ENCODE measurements at places on chromosomes 5 and 9. TPM values are rescaled to one million over a fixed set of nuclear protein-coding genes. Genes with fewer than 3 reads are reported as not detected.
A peak's percentile ranks its signal among the peaks of the same experiment; 100 is the strongest.

GRCh38 chr5:31990081-31990650 lies 184.0 kb downstream of the GOLPH3 start:
- peak; percentile 9 for DNase-seq

CDC20B gene
- polyA plus RNA-seq, result not detected

- DNase-seq, result no peak
Observed at GRCh38 chr9:21709464-21710058, 92.9 kb upstream of the MTAP start.

DNA sequence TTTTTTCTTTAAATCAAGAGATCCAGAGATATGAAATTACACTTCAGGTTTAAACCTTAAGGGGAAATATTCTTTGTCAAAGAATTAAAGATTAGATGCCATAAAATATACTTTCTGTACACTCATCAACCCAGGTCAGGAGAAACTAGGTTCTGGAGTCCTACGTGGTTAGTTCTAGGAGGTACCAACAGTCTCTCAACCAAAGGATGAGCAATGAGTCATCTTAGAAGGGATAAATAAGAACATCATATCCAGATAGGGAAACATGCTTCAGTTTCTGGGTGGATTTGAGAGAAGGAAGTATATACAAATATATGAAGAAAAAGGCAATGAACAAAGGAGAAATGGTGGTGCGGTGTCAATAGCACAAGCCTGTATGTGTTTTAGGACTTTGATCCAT lies 98.2 kb downstream of the CSNK1G3 start:
- DNase-seq, result no peak

DNA sequence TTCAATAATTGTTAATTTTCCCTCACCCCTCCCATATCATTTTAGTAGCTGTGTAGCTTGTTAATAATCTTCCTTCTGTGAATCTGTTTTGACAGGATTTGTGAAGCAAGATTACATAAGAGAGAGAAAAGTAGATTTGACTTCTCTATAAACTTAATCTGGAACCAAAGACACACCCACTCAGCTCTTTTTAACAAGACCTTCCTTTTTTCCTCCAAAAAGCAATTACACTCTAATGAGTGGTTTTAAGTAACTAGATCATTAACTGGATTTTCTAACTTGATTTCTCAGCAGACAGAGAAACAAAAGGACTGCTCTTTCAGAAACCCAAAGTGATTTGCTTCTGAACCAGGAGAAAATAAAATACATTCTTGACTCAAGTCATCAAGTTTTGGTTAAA lies 21.9 kb downstream of the RFK start:
- no peak for DNase-seq

- no peak for DNase-seq
Observed at GRCh38 chr9:133732639-133733408, 5.3 kb downstream of the SARDH start.

- DNase-seq, result no peak
Observed at GRCh38 chr5:117547192-117547591, 972.6 kb upstream of the SEMA6A start.

DNA sequence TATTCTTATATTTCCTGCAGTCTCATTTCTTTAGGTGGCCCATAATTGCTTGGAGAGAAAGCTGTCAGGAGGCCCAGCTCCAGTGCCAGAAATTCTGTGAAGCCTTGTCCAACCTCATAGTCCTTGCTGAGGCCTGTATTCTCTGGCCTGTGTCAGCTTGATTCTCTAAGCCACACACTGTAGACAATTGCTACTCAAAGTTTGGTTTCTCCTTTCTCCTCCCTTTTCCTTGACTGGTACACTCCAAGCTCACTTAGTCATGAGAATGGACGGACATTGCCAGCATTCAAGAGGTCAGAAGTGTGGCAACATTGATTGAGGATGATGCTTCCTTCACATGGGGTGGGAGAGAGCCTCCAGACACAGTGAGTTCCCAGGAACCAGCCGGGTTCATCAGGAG lies 71.3 kb upstream of the CXCL14 start:
- DNase-seq, result no peak

- no peak for DNase-seq
Observed at GRCh38 chr9:125534971-125535701, 171.9 kb downstream of the MAPKAP1 start.

DNA sequence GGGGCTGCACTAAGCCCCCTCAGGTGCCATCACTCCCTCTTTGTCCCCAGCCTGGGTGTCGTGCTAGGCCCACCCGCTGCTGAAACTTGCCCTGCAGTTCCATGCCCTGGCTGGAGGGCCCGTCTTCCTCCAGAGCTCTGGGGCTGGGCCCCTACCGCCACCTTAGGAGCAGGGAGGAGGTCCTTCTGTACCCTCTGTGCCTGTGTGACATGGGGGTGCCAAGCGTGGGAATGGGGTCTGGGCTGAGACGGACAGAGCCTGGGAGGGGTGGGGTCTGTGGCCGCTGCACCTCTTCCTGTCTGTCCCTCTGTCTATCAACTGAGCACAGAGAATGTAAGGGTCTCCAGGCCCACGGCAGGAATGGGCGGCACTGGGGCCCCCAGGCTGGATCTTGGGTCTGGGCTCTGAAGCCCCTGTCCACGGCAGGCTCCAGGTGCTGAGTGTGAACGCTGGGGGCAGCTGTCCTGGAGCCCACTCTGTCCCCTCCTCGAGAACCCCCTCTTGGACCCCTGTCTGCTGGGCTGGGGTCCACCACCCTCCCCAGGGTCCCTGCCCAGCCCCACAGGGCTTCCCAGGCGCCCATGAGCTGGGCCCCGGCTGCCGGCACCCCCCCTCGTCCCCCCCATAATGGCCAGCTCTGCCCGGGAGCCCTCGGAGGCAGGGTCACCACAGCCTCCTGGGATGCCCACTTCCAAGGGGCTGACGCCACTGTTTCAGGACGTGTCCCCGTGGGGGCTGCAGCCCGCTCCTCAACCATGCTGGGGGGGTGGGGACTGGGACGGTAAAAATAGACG lies 15.8 kb upstream of the NRARP start:
- no peak for DNase-seq

DNA sequence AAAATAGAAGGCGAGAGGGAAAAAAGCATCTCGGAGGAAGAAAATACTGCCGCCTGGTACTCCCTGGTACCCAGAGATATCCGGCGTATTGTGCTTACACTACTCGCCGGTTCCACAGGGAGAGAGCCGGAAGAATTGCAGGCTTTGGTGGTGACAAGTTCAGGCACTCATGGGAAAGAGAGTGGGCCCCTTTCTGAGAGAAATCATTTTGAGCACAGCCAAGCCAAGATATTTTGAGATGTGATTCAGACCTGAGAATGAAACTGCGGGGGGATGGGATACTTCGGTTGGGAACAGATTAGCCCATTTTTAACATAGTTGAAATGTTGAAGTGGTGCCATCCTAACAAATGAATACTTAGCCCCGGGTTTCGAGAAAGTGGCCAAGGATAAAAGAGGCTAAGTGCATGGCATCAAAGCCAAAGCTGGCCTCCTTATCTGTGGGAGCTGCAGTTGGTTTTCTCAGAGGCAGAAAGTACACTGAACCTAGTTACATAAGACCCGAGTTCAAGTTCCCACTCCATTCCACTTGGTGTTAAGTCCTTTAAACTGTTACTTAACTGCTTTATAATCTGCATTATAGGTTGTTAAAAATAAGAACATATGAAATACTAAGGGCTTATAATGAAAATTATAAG lies 62.7 kb downstream of the SLC1A3 start:
- DNase-seq, result no peak

GRCh38 chr5:1753490-1753889 lies 46.1 kb downstream of the MRPL36 start:
- no peak for DNase-seq

GRCh38 chr5:94715768-94716167 lies 97.3 kb downstream of the SLF1 start:
- no peak for DNase-seq

GRCh38 chr9:70435948-70436347 lies 21.5 kb upstream of the KLF9 start:
- DNase-seq, result no peak

GRCh38 chr5:151204051-151204450 lies 19.8 kb downstream of the CCDC69 start:
- DNase-seq, result no peak

FCN1 gene
- not detected for polyA plus RNA-seq

PCDHB8 gene
- 0.17 TPM for polyA plus RNA-seq

DNA sequence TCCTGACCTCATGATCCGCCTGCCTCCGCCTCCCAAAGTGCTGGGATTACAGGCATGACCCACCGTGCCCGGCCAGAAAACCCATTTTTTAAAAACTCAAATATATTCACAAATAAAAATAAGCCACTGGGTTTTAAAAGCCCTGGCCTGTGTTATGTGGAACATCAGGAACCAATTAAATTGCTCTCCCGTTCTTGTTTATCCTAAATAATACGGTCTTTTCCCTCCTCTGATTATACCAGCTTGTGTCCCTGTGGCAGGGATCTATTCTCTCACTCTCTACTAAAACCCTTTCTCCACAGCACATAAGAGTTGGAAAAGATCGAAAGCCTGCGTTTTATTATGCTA lies 30.1 kb upstream of the LPAR1 start:
- no peak for DNase-seq

DNA sequence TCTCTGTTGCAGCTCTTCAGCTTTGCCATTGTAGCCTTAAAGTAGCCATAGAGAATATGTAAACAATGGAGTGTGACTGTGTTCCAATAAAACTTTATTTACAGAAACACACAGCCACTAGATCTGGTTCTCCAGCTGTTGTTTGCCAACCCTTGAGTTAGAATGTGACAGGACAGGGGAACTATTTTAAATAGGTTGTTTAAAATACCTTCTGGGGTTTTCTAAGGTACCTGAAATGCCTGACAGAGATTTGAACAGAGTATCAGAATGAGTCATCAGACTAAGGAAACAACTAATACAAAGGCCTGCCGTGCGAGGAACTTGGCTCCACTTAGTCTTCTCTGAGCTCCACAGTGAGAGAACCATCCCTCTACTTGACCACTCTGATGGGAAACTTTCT lies 85.4 kb downstream of the HSD17B4 start:
- DNase-seq, result no peak

DNA sequence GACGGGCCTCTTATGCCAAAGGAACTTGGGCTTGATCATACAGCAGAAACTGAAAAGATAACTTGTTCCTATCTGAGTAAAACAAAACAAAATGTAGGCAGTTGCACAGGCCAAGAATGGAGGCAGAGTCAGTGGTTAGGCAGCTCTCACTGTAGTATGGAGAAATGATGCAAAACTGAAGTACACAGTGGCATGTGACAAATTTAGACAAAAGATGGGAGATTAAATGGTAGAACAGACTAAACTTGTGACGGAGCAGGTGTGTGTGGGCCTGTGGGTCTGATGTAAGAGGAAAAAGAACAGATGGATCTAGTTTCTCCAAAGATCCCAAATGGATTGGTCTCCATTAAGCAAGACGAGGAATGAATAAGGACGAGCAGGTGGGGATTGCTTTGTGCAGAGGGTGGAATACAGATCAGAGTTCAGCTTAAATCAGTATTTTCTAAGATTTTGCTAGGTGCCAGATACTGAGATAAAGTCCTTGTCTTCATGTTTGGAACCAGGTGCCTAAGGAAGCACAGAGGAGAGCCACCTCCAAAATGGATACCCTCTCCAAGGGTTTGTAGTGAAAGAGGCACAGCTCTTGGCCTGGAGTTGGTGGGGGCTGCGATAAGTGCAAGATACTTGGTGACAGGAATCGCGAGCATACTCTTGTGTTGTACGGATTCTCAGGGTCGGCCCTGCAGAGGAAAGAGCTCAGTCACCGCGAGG lies 722 bp upstream of the DCP2 start:
- DNase-seq, result no peak

MYOT gene
- not detected for polyA plus RNA-seq

DNA sequence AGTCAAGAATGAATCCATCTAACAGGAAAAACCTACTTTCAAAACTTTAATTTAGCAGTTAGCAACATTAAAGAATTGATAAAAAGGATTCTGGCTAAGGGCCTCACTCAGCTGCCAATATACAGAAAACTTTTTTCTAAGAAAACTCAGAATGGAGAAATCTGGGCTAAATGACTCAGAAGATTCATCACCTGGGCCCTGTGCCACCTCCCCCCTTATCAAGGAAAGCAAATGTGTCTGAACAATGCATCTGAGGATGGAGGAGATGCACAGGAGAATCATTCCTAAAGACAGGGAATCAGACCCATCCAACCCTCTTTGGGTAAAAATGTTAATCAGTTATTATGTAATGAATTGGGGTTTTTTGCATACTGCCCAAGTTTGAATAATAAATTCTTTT lies 592.0 kb upstream of the DMAC1 start:
- no peak for DNase-seq

DNA sequence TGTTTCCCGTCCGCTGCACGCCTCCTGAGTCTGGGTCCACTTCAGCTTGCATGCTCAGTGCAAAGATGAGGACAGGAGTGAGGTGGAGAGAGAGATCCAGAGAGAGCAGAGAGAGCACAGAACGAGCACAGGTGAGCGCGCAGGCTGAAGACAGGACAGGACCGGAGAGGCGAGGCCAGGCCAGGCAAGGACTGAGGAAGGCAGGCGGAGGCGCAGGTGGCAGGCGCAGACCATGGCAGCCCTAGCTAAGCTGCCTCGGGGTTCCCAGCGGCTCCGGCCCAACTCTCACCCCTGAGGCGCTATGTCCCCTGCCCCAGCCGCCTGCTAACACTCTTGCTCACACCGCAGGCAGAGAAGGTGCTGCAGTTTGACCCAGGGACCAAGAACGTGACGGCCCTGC lies 9.7 kb downstream of the GRIN1 start:
- no peak for DNase-seq

DNA sequence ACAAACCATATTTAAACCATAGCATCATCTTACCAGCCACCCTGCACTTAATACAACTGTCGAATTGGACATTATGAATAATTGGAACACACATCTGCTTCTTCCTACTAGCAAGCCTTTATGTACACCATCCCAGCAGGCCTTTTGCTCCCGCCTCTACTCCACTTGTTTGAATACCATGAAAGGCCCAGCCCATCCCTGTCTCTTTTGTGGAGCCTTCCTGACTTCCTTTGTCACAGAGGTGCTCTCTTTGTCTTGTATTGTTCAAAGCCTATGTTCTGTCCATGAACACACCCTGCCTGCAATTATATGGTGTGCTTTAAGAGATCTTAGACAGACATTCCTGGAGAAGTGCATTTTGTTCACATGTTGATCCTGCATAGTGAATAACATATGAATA lies 465.7 kb downstream of the DIRAS2 start:
- DNase-seq, result no peak

SPATA6L gene
- 0.43 TPM for polyA plus RNA-seq

TEK gene
- 0.71 TPM for polyA plus RNA-seq

NLN gene
- 15.4 TPM for polyA plus RNA-seq
